ENCODE measurements at places on chromosomes 12 and 14.

- no peak for DNase-seq
Observed at GRCh38 chr14:69398818-69399210, 322 bp downstream of the SLC39A9 start.

GRCh38 chr12:2667716-2668440, 126.9 kb upstream of the FKBP4 start:
- no peak for DNase-seq

DNA sequence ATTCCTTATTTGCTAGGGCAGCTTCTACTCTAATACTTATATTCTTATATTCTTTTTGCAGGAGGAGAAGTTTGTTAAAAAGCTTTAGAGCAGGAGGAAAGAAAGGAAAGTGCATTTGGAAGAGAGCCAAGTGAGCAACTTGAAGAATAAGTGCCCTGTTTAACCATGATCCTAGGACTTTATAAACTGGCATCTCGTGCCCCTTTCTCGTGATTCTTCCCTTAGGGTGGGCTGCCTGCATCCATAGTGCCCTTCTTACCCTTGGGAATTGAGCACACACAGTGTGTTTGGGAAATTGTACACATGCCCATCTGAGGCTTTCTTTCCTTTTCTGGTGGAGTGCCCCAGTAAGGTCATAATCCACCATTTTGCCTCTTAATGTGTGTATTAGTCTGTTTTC, 141.9 kb downstream of the NUBPL start:
- no peak for DNase-seq

GRCh38 chr14:95258754-95259593, 60.7 kb downstream of the CLMN start:
- no peak for DNase-seq

DNA sequence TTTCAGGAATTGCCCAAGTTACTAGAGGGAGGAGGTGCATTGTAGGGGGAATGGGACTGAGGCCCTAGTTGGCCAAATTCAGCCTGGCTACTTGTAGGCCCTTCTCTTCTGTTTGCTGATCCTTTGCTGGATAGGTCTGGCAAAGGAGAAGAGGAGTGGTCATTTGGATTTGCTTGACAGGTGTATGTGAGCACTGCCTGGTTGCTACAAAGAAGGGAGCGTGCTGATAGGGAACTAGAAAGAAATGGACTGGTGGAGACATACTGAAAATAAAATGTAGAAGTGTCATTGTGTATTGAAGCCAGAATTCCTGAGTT, 3.6 kb downstream of the PSMA6 start:
- no peak for DNase-seq

GRCh38 chr12:56146492-56147460, 5.6 kb upstream of the MYL6B start:
- no peak for DNase-seq

GRCh38 chr12:52879394-52880351, 25.2 kb downstream of the KRT8 start:
- DNase-seq = peak; percentile 73

- no peak for DNase-seq
Observed at GRCh38 chr12:124685689-124686369, 118.4 kb upstream of the NCOR2 start.

DNA sequence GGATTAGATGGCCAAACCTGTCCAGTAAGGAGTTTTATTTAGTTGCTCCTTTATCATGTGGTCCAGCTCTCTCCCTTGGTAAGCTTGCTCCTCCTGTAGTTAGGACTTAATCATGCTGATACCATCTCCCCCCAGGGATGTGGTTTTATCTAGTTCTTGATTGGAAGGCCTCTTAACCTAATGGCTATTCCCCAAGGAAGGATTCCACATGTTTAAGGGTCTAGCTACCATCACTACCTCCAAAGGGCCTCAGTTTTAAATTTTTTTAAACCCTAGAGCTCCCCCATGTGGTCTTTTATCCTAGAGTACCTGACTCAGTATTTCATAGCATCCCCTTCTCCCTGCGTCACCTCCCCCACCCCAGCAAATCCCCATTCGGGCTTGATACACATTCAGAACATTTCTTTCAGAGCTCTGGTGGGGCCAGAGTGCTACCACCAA, 22.5 kb downstream of the MAP3K12 start:
- DNase-seq = no peak

DNA sequence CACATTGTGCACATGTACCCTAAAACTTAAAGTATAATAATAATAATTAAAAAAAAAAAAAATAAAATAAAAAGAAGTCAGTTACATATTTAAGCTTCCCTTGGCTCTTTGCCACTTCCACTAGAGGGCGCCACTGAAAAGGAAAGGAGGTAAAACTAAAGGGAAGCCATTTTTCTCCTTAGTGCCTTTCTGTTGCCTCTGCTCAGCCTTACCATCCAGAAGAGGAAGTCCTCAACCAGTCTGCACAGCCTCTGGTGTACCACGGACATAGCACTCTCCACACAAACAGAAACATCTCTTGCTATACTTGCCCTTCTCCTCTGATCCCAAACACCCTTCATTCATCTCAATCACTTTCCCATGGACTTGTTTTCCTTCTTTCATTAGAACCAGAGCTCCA, 169.0 kb upstream of the EEA1 start:
- DNase-seq = peak; percentile 18

- DNase-seq = no peak
Observed at GRCh38 chr12:4246116-4246515, 27.4 kb upstream of the CCND2 start.

- no peak for DNase-seq
Observed at GRCh38 chr12:72677139-72677538, 405.0 kb downstream of the TRHDE start.

- no peak for DNase-seq
Observed at GRCh38 chr14:24273422-24273998, 2.1 kb upstream of the RABGGTA start.

- no peak for DNase-seq
Observed at GRCh38 chr12:27303139-27304111, 29.2 kb upstream of the BMAL2 start.

DNA sequence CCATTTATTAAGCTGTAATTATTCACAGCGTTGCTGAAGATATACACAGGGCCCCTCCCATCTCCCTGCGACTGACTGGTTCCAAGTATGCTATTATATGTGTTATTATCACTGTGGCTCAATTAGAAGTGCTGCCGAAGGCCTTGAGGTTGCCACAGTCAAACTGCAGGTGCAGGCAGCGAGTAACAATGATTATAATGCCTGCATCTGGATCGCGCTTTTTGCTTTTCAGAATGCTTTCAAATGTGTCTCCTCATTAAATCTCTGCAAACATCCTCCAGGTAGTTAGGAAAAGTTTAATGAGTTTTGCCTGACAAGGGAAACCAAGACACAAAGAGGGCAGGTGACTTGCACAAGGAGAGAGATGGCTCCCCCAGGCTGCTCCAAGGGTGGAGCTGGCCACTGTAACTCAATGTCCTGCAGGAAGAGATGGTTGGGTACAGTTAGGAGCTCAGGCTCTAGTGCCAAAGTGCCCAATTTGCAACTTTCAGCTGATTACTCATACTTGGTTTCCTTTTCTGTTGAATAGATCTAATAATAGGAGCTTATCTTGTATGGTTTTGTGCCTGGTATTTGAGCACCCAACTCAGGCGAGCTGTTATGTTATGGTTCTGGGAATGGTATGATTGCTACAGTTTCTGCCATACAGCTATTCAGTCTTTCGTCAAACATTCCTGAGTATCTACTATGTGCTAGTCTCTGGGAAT, 1.7 kb upstream of the SYNE3 start:
- DNase-seq = no peak

GRCh38 chr14:63928744-63929174, 76.0 kb downstream of the SYNE2 start:
- no peak for DNase-seq

DNA sequence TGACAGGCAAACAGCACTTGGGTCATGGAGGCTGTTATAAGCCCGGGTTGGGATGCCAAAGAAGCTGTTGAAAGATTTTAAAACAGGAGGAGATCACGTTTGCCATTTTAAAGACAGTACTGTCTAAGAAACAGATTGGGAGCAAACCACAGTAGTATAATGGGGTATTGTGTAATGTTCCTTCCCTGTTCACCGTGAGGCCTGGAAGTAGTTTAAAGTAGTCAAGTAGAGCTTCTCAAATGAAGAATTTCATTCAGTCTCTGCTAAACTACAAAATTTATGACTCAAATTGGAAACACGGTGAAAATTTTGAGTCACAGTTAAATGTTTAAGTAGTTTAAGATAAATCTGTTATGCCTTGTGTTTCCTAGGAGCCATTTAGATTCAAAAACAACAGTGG, 35.8 kb downstream of the ATP2A2 start:
- DNase-seq = no peak

DNA sequence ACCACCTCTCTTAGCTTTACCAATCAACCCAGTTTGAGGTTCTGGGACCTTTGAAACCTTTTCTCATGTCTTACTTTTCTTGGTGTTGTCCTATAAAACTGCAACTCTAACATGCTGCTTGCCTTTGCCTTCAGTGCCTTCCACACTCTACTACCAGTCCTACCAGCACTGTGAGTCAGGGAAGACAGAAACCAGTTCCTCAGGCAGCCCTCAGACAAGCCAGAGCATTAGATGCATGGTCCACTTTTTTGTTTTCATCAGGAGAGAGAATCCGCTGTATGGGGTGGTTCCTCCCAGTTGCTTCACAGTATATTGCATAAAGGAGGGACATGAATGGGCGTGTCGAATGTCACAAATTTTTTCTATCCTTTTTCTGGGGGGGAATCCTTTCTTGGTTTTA, 17.3 kb upstream of the KLRB1 start:
- no peak for DNase-seq

DNA sequence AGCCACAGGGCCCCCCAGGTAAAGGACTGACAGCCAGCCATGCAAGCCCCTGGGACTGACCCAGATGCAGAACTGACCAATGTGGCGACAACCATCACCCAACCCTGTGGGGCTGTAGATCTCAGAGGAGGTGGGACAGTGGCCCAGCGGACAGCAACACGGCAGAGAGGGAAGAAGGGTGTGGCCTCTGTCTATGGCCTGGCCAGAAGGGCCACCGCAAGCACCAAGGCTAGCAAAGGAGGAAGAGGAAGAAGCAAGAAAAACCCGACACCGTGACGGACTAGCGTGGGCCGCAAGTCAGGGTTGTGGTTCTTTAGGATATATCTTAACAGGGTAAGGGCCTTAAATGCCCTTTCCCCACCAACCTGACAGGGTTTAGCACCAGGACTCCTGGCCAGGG, 71.2 kb downstream of the ITPK1 start:
- DNase-seq = no peak

GRCh38 chr14:96180043-96180874, 24.4 kb upstream of the BDKRB2 start:
- DNase-seq = no peak

DNA sequence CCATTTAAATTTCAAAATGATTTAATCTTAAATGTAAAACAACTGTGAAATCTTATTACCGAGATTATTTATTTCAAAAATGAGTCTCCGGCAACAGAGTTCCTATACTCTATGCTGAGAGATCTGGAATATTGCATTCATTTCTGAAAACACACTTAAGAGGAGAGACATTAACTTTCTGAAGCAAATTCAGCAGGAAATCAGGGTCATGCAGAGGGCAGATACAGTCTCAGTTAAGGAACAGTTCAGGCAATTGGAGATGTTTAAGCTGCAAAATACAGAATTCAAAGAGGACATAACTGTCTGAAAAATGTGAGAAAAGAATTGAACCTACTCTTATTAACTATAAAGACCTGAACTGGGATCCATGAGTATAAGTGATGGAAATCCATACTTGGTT, 320.7 kb downstream of the PAWR start:
- no peak for DNase-seq

DNA sequence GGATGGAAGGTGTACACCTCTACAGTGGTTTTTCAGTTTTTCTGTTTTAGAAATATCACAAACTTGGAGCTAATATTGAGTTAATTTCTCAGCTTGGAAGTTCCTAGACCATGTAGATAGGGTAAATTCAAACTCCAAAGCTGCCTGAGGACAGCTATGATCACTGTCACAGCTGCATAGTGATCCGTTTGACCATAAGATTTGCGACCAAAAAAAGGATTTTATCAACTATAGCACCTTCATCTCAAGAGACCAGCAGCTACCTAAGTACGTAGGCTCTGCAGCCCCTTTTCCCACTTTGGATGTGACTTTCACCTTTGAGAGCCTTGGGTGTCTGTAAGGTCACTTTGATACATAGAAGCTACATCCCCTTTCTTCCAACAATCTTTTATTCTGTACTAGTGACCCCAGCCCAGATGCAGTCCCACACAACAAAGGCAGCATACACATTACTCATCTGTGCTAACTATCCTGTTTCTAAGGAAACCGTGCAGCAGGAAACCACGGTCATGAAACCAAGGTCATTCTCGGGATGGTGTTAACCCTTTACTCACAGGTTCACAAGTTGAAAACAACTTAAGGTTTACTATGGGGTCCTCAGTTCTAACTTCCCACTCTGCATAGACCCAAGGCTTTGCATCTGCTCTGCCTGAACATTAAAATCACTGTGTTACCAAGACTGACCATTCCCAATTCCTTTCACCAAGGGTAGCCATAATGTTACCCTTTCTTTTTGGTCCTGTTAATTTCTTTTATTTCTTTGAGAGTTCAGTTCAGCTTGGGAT, 75.4 kb downstream of the IFT81 start:
- no peak for DNase-seq

GRCh38 chr14:48319823-48320222, 644.4 kb upstream of the MDGA2 start:
- no peak for DNase-seq

GRCh38 chr14:22419620-22420019, 169.4 kb downstream of the DAD1 start:
- no peak for DNase-seq

- DNase-seq = no peak
Observed at GRCh38 chr14:39050389-39050788, 52.6 kb downstream of the SEC23A start.

DNA sequence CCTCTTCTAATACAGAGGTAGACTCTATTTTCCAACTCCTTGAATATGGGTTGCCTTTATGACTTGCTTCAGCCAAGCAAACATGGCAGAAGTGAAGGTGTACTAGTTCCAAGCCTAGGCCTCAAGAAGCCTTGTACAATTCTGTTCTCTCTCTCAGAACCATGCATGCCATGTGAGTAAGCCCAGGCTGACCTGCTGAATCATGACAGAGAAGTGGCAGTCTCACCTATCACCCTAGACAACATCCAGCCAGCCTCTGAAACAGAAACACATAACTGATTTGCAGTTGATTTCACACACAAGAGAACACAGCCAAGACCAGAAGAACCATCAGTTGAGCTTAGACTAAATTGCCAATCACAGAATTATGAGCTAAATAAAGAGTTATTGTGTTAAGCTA, 157.2 kb downstream of the GARIN6 start:
- no peak for DNase-seq

- DNase-seq = no peak
Observed at GRCh38 chr12:55720071-55720564, at the start of gene RDH5. Gene RDH5, plus strand, starts transcription at chr12:55720393. Its CDS starts 792 bp downstream, at chr12:55721185.

DNA sequence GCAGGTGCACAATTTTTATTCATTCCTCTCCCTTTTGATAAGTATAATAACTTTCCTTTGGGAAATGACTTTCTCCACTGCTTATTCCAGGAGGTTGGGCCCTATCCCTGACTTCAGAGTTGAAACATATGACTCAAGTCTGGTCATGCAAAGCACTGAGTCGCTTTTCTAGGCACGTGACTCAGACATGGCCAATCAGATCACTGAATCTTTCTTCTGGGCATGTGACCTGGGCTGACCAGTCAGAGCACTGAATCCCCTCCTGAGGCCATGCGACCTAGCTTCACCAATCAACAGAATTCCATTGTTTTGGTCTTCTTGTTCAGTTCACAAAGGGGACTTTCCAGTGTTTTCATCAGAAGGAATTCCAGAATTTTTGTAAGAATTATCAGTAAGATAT, 377.1 kb upstream of the KITLG start:
- no peak for DNase-seq

All from GM12891 (cell line).